ENCODE measurements at places on chromosomes 5 and 9. TPM values are rescaled to one million over a fixed set of nuclear protein-coding genes. Genes with fewer than 3 reads are reported as not detected.

LCN1 gene
- not detected for total RNA-seq

RNF20 gene
- 58.4 TPM for total RNA-seq

IL13 gene
- not detected for total RNA-seq

CTXN3 gene
- not detected for total RNA-seq

PCDHGA1 gene
- 4.6 TPM for total RNA-seq

AK8 gene
- 0.13 TPM for total RNA-seq

SLC6A7 gene
- total RNA-seq: not detected

SLC6A18 gene
- not detected for total RNA-seq

PCDHA7 gene
- total RNA-seq: not detected

CDH18 gene
- not detected for total RNA-seq

ANKRD18B gene
- total RNA-seq: 2.0 TPM

CARTPT gene
- total RNA-seq: not detected

ASS1 gene
- 53.7 TPM for total RNA-seq

SCGB3A2 gene
- not detected for total RNA-seq

SPATA31E1 gene
- not detected for total RNA-seq

TMEM215 gene
- total RNA-seq: not detected

GPX8 gene
- total RNA-seq: 7.4 TPM

FBP1 gene
- total RNA-seq: 0.92 TPM

POU5F2 gene
- 0.73 TPM for total RNA-seq

IL33 gene
- 18.6 TPM for total RNA-seq

PLPP7 gene
- 78.7 TPM for total RNA-seq

MARCHF11 gene
- total RNA-seq: 1.3 TPM

PPP3R2 gene
- not detected for total RNA-seq

PLAC8L1 gene
- total RNA-seq: not detected

HTR1A gene
- total RNA-seq: not detected

ADAMTSL2 gene
- total RNA-seq: 9.6 TPM

CBY3 gene
- not detected for total RNA-seq

BBLN gene
- 65.7 TPM for total RNA-seq

FST gene
- 1.9 TPM for total RNA-seq

NEURL1B gene
- 19.7 TPM for total RNA-seq

GFM2 gene
- total RNA-seq: 45.2 TPM

SPATA31A3 gene
- not detected for total RNA-seq

DIPK1B gene
- 28.3 TPM for total RNA-seq

LHX6 gene
- 10.8 TPM for total RNA-seq

NIPAL4 gene
- 0.30 TPM for total RNA-seq

GTF2H2C gene
- total RNA-seq: 11.1 TPM

CAMK2A gene
- total RNA-seq: 22.7 TPM

SOX30 gene
- 0.13 TPM for total RNA-seq

NUTM2F gene
- total RNA-seq: not detected

GLRA1 gene
- total RNA-seq: not detected

CCNO gene
- 0.22 TPM for total RNA-seq

LEAP2 gene
- total RNA-seq: 2.2 TPM

IFNA2 gene
- total RNA-seq: not detected

CDHR2 gene
- total RNA-seq: 0.51 TPM

KIF4B gene
- 0.13 TPM for total RNA-seq

HACD4 gene
- total RNA-seq: 0.65 TPM

FREM1 gene
- 2.4 TPM for total RNA-seq

FOXD4 gene
- not detected for total RNA-seq

C5orf52 gene
- total RNA-seq: not detected

MELK gene
- 0.13 TPM for total RNA-seq

LCN15 gene
- not detected for total RNA-seq

All from cardiac septum (tissue), 1 donor.